MV-4-11 (cell line): ENCODE measurements at places on chromosomes 12 and 14.
A peak's percentile ranks its signal among the peaks of the same experiment; 100 is the strongest.

- no peak for DNase-seq
These were observed 265.4 kb downstream of the ADGRD1 start for GRCh38 chr12:131218923-131219669.

DNA sequence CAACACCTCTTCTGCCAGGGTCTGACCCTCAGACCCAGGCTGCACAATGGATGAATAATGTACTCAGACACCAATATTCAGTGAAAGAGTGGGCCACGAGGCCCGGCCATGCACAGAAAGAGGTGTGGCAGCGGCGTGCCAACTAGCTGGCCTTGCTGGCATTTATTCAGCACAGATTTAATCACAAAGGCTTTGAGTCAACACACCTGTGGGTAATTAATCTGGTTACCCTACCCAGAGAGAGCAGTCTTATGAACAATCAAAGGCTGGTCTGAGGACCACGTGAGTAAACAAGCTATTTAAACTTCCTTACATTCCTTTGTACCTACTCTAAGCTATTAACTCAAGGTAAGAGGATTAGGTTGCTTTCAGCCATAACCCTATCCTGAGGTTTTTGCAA, 324.8 kb downstream of the C12orf50 start:
- no peak for DNase-seq

DNA sequence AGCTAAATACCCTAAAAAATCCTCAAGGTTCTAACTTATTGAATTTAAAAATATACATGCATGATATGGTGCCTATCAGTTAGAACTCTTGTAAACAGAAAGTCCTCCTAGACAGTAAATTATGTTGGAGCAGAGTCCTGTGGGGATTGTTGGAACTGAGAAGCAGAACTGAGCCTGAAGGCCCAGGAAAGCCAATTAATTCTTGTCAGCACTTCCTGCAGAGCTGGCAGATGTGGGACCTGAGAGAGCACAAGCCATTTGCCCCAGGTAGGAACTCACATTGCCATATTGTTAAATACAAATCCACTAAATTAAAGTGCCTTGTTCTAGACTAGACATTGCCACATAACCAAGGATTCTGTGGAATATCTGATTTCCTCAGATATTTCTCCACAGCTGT, 117.1 kb downstream of the RTN1 start:
- no peak for DNase-seq

DNA sequence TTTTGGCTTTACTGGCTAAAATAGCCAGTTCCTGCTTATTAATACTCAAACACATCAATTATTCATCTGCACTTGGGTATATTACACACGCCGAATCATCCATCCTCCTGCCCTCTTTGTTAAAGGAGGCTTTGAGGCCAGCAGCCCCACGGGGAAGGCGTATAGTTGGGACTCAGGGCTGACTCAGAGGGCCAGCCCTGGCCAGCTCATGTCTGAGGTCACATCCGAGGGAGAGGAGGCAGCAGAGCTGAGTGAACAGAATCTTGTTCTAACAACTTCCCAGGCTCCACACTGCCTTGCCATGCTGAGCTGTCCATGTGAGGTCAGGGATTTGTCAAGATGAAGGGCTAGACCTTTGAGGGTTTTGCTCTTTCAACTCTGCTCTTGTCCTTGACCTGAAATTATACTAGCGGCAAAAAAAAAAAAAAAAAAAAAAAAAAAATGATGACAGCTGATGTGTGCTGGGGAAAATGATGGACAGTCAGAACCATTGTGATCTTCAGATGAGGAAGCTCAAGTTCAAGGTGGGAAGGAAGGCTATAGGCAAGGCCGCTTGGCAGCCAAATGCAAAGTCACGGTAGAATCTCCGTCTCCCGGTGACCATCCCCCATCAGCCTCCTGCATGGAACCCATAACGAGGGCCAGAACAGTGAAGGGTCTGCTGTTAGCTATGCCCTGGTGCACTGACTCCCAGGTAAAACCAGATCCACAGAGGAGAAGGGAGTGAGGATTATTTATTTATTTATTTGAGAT, 12.5 kb upstream of the MARK3 start:
- peak; percentile 52 for DNase-seq

DNA sequence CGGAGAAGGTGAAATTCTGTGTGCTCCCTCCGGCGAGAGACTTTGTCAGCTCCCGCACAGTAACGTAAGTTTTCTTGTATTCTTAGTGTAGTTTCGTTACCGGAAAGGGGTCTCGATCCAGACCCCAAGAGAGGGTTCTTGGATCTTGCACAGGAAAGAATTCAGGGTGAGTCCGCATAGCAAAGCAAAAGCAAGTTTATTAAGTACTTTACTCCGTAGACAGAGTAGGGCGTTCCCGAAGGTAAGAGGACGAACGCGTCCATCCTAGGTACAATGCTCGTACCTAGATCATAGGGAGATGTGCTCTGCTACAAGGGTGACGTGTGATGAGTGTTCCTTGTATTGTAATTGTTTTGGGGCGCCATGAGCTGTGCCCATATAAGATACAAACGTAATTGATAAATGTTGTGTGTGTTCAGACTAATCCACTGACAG, 293 bp downstream of the IFI27L1 start:
- DNase-seq = no peak

DNA sequence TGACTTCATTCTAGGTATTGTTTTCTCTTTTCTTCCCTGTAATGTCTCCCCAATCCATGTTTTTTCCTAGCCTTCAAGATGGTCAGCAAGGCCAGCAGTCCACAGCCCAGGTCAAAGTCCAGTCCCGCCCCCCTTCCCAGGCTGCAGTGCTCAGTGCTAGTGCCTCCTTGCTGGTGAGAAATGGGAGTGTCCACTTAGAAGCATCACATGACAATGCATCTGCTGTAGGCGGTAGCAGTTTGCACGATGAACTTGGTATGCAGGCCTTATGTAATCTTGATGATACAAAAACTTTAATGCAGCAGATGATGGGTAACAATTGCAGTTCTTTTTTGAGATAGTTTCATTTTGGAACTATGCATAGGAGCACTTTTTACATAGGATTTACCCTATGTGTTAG, 88.4 kb downstream of the PCNX1 start:
- DNase-seq = no peak

GRCh38 chr12:22459838-22460490, 84.4 kb downstream of the C2CD5 start:
- DNase-seq = peak; percentile 68

DNA sequence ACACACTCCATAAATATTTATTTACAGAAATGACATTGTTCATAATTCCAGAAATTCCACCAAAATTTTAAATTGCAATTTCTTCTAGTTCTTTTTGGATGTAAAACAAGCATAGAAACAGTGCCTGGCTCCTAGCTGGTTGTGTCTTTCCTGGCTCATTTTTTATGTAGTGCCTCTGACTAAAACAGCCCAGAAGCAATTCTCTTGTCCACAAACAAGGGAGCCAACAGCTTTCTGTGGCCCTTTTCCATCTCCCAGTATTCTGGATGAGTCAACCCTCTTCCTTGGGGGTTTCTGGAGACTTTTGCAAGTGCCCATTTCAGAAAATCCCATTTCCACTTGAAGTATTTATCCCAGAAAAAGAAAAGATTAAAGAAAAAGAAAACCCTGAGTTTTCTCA, 141.4 kb downstream of the PHLDA1 start:
- DNase-seq = no peak
